Activated CD4-positive, alpha-beta T cell treated with anti-CD3 and anti-CD28 coated beads, Interleukin-2, Interleukin-6, amounts not matched to agents 100 ng/mL and 50 ng/mL, durations not matched to agents 16 hours and 8 hours (primary cell): ENCODE measurements at places on chromosomes 3 and 15.
A peak's percentile ranks its signal among the peaks of the same experiment; 100 is the strongest.

GRCh38 chr3:196997311-196997710 is 28.7 kb upstream of the PIGZ start:
- DNase-seq: no peak

DNA sequence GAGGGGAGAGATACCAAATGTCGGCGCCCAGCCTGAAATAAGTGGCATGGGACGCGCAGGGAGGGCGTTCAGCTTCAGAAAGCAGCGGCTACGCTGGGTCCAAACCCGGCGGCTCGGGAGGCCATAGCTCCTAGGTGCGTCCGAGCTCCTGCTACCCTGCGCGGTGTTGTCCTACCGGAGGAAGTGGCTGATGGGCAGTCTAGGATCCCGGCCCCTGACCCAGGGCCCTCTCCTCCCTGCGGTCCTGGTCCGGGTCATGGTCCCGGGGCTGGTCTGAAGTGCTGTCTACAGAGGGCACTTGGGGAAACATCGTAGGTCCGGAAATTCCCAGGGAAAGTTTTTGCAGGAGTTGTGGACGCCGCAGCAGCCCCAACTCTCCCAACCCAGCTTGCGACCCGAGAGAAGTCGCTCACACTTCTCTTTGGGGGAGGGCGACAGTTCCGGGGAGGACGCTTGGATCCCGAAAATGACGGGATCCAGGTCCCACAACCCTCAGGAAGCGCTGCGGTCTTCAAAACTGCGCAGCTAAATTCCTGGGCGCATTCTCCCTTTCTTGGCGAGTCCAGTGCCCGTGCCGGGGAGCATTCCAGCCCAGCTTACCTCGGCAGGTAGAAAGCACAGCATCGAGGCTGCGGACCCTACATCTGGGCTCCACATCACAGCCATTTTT is 9.1 kb upstream of the FOXB1 start:
- DNase-seq: no peak

- no peak for DNase-seq
These were observed 268.8 kb upstream of the TBL1XR1 start for GRCh38 chr3:177466074-177466473.

- no peak for DNase-seq
These were observed 83.7 kb downstream of the ADAMTS7 start for GRCh38 chr15:78727561-78727960.

GRCh38 chr15:39376371-39376909 is 204.4 kb upstream of the THBS1 start:
- no peak for DNase-seq

GRCh38 chr15:67186688-67187087 is 67.8 kb downstream of the AAGAB start:
- DNase-seq: no peak

DNA sequence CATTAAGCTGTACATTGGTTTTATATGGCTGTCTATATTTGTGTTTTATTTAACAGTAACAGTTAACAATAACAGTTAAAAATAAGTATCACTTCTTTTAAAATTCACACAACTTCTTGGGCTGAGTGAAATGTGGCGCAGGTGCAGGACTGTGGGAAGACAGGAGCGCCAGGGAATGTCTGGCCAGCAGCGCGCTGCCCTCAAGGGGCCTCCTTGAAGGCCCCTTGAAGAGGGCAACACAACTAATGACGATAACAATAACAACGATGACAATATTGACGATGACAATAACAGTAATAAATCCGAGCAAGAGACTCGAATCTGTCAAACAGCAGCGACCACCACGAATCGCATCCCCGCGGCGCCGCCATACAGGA is 411 bp upstream of the PPP2R3A start:
- no peak for DNase-seq

GRCh38 chr3:43238801-43239200 is 47.5 kb upstream of the SNRK start:
- no peak for DNase-seq

- no peak for DNase-seq
These were observed 218.1 kb downstream of the EPHB1 start for GRCh38 chr3:135013206-135013605.

DNA sequence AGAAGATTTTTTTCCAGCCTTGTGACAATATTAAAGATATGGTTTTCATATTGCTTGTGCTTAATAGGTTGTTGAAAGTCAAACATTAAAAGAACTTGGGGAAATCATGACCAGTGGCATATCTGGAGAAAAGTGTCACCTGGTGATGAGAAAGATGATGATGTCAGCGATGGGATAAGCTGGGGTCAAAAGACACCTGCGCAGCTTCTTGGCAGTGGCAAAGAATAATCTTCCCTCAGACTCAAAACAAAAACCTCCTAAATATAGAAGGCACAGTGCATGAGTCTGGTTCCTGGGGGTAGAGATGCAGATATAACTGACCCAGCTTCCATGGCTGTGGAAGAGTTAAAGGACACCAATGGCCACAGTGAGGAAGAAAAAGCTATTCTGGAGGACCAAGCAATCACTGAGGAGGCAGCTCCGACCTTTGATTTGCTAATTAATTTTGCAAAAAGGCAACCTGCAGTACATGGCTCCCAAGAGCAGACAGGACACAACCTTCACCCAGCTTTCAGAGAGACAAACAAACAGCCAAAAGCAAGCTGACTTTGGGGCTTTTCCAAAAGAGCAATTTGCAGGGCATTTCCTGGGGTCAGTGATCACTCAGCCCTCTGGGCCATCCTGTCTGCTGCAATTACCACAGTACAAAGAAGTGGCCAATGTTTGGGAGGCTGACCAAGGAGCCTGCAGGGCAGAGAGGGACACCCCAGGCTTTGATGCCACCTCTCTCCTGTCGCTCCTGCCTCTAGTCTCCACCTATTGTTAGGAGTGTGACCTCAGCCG is 17.6 kb upstream of the SEMA5B start:
- DNase-seq: no peak

DNA sequence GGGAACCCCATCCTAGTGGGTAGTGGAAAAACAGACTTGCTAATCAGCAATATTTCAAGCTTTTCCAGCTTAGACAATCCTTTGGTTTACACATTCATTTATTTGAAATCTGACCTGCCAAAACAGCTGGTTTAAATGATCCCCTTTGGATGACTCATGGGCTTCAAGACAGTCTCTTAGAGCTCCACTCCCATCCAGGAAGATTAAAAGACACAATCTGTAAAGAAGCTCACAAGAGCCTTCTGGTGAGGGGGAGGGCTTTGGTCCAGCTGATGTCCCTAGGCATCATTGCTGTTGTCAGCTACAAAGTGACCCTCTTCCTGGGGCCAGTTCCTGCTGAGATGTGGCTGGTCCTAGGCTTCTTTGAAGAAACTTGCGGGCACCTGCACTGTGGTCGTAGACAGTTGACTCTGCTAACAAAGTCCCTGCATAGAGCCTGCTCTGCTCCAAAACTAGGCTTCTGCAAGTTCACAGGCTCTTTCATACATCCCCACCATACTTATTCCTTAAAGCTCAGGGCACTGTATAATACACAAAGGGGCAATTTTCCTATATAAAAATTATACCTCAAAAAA is 73.7 kb downstream of the IGSF11 start:
- DNase-seq: no peak

DNA sequence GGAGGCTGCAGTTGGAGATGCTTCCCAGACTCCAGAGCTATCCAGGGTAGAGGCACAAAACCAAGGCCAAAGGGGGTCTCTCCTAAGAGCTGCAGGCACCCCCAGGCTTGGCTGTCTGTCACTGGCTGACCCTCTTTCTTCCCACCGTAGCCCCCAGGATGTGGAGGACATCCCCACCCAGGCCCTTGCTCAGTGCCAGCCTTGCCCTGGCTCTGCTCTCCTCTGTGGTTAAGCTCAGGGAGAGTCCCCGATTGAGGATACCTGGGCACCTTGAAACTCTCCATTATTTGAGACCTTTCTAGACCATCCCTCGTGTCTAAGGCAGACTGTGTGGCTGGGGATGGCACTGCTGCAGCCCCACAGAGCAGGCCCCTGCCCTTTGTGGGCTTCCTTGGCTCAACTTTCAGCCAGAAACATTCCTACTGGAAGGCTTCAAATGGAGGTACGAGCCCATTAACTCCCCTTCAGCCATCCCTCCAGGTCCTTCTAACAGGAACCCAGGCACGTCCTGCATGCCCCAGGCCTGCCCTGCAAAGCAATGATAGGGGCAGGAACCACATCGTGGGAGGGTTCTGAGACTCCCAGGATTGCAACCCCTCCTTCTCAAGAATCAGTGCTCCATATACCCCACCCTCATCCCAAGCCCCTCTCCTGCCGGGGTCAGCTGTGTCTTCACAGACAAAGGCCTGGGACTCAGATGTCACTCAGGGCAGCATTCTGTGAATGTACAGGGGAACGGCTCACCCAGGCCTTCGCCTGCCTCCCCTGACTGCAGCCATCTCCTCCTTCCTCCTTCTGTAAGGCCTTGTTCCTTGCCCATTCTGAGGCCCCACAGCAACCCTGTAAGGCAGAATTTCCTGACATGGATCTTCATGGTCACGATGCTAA is 102.9 kb upstream of the ABHD17C start:
- no peak for DNase-seq

DNA sequence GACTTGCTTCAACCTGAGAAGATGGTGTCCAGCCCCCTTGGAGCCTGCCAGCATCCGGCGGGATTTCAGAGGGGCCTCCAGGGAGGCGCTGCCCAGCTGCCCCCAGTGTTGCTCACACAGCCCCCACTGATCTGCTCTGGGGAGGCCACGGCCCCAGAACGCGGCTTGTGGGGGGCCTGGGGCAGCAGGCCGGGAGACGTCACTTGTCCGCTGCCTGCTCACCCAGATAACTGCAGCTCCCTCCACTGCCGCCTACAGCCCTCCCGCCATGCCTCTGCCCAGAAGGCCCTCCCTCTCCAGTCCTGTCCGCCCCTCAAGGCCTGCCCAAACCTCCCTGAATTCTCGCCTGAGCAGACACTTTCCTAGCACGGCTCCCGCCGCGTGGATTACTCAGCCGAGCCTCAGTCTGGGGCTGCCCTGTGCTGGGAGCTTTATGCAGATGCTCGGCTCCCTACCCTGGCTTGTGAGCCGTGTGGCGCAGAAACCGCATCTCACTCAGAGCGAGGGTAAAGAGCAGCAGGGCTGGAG is 17.2 kb upstream of the ADIPOQ start:
- DNase-seq: peak; percentile 65

GRCh38 chr3:143166376-143166775 is 46.8 kb downstream of the CHST2 start:
- no peak for DNase-seq

GRCh38 chr15:70524470-70524869 is 238.9 kb downstream of the UACA start:
- no peak for DNase-seq

DNA sequence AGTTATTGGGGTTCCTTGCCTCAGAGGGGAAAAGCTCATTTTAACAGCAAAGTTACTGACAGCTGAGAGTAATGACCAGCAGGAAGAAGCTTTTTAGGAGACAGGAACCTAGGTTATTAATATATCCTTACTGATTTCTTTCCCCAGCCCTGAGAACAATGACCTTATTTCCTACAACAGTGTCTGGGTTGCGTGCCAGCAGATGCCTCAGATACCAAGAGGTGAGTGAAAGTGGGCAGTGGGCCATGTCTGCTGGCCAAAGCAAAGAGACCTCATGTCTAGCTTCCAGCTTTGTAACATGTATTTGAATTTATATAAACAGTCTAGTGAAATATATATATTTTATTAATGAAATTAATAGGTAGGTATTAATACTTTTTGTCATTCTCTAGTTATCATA is 5.0 kb downstream of the CCNDBP1 start:
- DNase-seq: no peak

GRCh38 chr15:32723171-32723948 is 5.6 kb downstream of the GREM1 start:
- peak; percentile 64 for DNase-seq

- DNase-seq: peak; percentile 30
These were observed 28.0 kb downstream of the LRRC28 start for GRCh38 chr15:99279290-99279689.

DNA sequence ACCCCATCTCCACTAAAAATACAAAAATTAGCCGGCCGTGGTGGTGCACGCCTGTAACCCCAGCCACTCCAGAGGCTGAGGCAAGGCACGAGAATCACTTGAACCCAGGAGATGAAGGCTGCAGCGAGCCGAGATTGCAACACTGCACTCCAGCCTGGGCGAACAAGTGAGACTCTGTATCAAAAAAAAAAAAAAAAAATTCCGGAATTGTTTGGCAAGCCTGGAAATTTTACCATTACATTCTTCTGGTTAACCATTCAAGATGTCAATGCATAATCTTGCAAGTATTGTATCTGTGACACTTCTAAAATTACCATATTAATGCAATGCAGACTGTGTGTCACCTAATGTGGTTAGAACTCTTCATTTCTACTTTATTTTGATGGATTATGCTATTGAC is 67.0 kb downstream of the CSNK1G1 start:
- DNase-seq: no peak
